ENCODE measurements at places on chromosomes 13 and 19.
A peak's percentile ranks its signal among the peaks of the same experiment; 100 is the strongest.

GRCh38 chr19:13629687-13630357 is 123.5 kb upstream of the CACNA1A start:
- no peak for DNase-seq

DNA sequence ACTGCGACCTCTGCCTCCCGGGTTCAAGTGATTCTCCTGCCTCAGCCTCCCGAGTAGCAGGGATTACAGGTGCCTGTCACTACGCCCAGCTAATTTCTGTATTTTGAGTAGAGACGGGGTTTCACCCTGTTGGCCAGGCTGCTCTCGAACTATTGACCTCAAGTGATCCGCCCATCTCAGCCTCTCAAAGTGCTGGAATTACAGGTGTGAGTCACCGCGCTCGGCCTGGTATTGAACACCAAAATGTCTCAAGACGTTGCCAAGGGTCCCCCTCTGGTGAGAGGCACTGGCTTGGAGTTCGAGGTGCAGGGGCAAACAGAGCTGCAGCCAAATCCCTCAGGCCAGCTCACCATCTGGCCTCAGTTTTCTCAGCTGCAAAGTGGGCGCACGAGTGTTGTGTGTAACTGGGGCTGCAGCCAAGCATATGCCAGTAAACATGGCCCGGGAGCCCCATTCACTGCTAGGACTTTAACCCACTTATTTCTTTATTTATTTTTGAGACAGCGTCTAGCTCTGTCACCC is 8.0 kb downstream of the TJP3 start:
- no peak for DNase-seq

GRCh38 chr13:105773863-105774538 is 761.5 kb downstream of the EFNB2 start:
- DNase-seq = no peak

- DNase-seq = peak; percentile 28
Observed at GRCh38 chr19:24033963-24034342, 53.0 kb upstream of the ZNF254 start.

DNA sequence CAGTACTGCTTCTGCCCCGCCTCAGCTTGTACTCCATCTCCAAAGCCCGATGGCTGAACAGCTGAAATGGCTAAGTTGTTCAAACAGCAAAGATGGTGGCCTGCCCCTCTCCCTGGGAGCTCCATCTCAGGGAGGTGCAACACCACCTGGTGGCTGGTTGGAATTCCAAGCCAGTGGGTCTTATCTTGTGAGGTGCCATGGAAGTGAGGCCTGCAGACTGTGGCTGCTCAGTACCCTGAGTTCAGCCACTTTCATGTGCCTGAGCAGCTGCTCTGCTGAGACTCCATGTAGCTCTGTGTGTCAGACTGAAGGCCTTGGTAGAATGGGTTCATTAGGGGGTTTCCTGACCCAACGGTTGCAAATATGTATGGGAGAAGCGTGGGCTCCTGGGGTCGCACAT is 67.3 kb upstream of the SPRY2 start:
- no peak for DNase-seq

DNA sequence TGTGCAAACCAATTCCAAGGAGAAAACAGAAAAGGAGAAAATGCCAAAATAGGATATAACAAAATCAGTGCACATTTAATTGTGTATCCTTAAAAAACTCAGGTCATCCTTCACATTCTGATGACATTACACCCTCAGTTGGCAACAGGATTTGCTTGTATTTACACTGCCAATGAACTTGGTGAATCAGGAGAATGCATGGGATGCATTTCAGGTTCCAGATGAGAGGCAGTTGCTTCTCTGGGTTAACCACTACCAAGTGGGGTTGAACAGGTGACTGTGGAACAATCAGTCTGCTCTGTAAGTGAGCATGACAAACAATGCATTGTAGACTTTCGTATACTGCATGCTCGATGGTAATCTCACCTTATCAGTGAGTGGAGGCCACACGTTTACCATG is 79.1 kb downstream of the STARD13 start:
- no peak for DNase-seq

DNA sequence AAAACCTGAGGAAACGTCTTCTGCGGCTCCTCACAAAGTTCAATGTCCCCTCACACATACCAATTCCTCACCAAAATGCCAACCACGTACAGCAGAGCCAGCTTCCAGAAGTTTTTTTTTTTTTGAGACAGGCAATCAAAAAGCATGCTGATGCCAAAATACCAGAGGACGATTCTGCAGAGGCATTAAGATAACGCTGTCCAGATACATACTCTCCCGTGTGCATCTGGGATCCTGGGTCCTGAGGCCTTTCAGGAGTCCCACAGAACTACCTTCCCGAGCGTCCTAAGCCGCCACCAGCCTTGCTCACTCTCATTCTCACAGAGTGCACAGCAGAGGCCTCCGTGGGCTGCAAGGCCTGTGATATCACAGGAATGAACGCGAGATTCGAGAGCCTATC is 5.0 kb downstream of the DCUN1D2 start:
- no peak for DNase-seq

GRCh38 chr19:41430922-41431321 is 3.7 kb upstream of the B3GNT8 start:
- DNase-seq = no peak

- DNase-seq = no peak
Observed at GRCh38 chr19:35153701-35154524, 622 bp upstream of the FXYD5 start.

GRCh38 chr13:113825841-113826240 is 38.0 kb downstream of the GAS6 start:
- no peak for DNase-seq

- no peak for DNase-seq
Observed at GRCh38 chr19:13297023-13297422, 146.8 kb downstream of the IER2 start.

GRCh38 chr19:29851769-29852521 is 40.2 kb downstream of the CCNE1 start:
- DNase-seq = no peak

DNA sequence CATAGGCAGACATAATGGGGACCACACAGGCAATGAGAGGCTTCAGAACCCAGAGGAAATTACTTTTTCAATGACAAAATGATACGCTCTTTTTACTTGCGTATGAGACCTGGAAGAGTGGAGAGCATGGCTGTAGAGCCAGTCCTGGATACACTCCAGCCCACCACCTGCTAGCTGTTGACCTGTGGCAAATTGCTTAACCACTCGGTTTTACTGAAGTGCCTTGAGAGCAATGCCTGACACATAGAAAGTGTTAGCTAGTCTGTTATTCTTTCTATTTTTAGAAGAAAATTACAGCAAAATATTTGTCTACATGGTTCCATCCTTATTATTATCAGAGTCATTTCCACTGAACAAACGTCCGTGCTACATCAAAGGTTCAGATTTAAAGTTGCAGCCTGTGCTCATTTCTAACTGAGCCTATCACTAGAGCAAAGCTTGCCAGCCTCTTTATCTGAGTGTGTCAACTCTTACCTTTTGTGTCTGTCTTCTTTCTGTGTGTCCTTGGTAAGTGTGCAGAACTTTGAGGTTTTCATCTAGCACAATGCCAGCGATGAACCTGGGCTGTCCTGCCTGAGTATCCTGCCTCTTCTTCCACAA is 9.6 kb upstream of the GPR183 start:
- DNase-seq = peak; percentile 82

GRCh38 chr13:97353927-97354675 is 79.9 kb upstream of the RAP2A start:
- DNase-seq = no peak

GRCh38 chr19:14005349-14006084 is 603 bp downstream of the RFX1 start:
- peak; percentile 80 for DNase-seq

GRCh38 chr13:28490061-28490460 is 4.9 kb downstream of the FLT1 start:
- DNase-seq = no peak

DNA sequence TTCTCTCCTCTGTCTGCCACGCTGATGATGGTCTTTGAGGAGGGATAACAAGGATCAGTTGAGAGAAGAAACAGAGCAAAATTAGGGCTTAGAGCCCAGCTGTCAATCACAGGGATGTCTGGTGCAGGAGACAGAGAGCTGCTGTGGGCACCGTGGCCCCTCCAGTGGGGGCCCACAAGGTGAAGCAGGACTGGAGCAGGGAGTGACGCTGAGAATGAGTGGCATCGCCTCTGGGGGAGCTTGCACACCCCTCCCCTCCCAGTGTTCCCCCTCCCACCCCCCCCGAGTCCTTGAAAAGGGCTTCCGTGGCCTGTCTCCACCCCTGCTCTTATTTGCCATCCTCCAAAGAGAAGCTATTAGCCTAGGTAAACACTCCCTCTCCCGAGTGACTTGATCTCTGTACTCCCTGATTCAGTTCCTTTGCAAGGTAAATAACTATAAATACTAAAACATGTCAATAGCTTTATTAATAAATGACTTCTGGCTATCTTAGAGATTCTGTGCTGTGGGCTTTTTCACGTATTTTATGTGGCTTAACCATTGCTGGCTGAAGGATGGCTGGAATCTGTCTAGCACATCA is 440.0 kb downstream of the ZNF536 start:
- no peak for DNase-seq

DNA sequence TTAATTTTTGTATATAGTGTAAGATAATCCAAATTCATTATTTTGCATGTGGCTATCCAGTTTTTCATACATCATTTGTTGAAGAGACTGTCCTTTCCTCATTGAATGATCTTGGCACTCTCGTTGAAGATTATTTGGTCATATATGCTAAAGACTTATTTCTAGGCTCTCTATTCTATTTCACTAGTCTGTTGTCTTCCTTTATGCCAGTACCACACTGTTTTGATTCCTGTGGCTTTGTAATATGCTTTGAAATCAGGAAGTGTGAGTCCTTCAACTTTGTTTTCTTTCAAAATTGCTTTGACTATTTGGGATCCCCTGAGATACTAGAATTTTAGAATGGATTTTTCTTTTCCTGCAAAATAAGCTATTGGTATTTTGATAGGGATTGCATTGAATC is 24.5 kb downstream of the FNDC3A start:
- DNase-seq = no peak

GRCh38 chr13:111395511-111396393 is 75.3 kb downstream of the TEX29 start:
- no peak for DNase-seq

GRCh38 chr19:40703029-40703755 is 12.7 kb upstream of the NUMBL start:
- no peak for DNase-seq

DNA sequence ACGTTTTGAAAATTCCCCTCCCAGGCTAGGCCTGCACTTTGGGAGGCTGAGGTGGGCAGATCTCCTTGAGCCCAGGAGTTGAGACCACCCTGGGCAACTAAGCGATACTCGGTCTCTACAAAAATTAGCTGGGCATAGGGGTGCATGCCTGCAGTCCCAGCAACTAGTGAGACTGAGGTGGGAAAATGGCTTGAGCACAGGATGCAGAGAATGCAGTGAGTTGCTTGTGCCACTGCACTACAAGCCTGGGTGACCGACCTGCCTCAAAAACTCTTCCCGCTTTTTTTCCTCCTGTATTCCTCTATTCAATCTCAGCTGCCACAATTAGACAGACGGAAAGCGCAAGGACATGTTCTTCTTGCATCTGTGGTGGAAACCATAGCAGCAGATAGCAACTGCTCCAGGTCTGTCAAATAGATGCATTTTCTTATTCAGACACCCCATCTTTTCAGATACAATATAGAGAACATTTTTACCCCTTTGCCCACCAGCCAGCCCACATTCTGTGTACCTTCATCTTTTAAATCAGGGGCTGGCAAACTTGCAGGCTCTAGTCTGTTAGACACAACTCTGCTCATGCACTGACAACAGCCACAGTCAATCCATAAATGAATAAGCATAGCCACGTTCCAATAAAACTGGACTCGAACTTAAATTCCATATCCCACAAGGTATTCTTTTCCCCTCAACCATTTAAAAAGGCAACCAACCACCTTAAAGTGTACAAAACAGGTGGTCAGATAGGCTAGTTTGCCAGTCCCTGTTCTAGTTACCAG is 4.8 kb downstream of the TPT1 start:
- no peak for DNase-seq

DNA sequence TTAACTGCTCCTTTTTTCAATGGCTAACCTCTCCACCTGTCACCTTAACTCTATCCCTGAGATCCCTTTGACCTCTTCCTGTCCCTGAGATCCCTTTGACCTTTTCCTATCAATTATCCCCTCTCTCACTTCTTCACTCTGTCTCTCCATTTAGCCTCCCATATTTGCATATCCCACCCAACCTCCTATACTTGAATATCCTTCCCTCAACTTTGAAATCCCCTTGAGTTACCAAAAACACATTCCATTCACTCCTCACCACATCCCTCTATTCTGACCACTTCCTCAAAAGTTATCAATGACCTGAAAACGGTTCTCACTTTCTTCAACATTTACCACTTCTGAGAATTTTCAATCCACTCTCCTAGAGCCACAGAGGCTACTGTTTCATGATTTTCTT is 3.0 kb downstream of the MYCBP2 start:
- DNase-seq = no peak

DNA sequence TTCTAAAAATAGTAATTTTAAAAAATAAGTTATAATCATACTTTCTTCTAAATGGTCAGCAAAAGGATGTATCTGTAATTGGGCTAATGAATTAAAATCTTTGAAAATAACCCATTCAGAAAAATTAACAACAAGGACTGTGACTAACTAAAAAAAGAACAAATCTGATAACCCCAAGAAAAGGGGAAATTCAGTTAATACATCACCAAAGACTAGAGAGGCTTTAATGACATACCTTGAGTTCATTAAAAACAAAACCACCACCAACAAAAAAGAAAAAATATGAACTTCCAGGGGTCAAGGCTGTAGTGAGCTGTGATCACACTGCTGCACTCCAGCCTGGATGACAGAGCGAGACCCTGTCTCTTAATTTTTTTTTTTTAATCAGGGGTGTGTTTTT is 121.8 kb downstream of the TBC1D4 start:
- DNase-seq = no peak

DNA sequence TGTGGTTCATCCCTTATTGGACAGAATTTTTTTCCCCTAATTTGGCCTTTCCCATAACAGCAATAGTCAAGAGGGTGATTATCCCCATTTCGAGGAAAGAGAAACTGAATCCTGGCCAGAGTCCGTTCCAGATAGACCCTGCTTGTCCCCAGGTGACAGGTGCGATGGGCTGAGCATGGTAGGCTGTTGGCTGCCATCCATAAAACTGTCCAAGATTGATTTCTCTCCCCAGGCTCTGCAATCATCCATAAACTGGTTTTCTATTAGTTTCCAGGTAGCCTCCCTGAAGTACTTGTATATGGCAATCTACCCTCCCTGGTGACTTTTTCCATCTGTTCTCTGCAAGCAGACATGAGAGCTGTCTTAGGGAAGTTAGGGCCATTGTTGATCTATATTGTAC is 25.4 kb downstream of the SERP2 start:
- peak; percentile 37 for DNase-seq
